ENCODE measurements at places on chromosomes 4 and X. TPM values are rescaled to one million over a fixed set of nuclear protein-coding genes. Genes with fewer than 3 reads are reported as not detected.

The PLS3 gene
- total RNA-seq = 406 TPM

The CXorf49 gene
- total RNA-seq = not detected

The TMEM150C gene
- 0.44 TPM for total RNA-seq

The FAM184B gene
- total RNA-seq = under 0.01 TPM

The HOPX gene
- 2.2 TPM for total RNA-seq

The BANK1 gene
- 1.00 TPM for total RNA-seq

The JCHAIN gene
- 1.2 TPM for total RNA-seq

The DCHS2 gene
- total RNA-seq = 0.11 TPM

The MAOA gene
- 5.5 TPM for total RNA-seq

The VGLL1 gene
- not detected for total RNA-seq

The SPANXA1 gene
- total RNA-seq = not detected

The DDX60 gene
- 26.1 TPM for total RNA-seq

The CFP gene
- total RNA-seq = 0.12 TPM

The PLXNB3 gene
- 5.5 TPM for total RNA-seq

The CPE gene
- 1.00 TPM for total RNA-seq

The HTN3 gene
- not detected for total RNA-seq

The PHOX2B gene
- total RNA-seq = not detected

The PCDH7 gene
- 81.9 TPM for total RNA-seq

The TKTL1 gene
- total RNA-seq = not detected

The SCRG1 gene
- total RNA-seq = 0.33 TPM

The MGARP gene
- total RNA-seq = 3.1 TPM

The CACNA1F gene
- not detected for total RNA-seq

The CT47C1 gene
- total RNA-seq = not detected

The DGAT2L6 gene
- total RNA-seq = not detected

The OTC gene
- total RNA-seq = not detected

The STAP1 gene
- not detected for total RNA-seq

The XAGE1A gene
- not detected for total RNA-seq

The DCAF4L1 gene
- total RNA-seq = 0.11 TPM

The TXK gene
- not detected for total RNA-seq

The CSN1S1 gene
- total RNA-seq = not detected

The PRR32 gene
- not detected for total RNA-seq

The SLC6A14 gene
- not detected for total RNA-seq

The GPM6B gene
- total RNA-seq = 8.1 TPM
